ENCODE measurements at places on chromosomes 3 and 15. TPM values are rescaled to one million over a fixed set of nuclear protein-coding genes. Genes with fewer than 3 reads are reported as not detected.

DNA sequence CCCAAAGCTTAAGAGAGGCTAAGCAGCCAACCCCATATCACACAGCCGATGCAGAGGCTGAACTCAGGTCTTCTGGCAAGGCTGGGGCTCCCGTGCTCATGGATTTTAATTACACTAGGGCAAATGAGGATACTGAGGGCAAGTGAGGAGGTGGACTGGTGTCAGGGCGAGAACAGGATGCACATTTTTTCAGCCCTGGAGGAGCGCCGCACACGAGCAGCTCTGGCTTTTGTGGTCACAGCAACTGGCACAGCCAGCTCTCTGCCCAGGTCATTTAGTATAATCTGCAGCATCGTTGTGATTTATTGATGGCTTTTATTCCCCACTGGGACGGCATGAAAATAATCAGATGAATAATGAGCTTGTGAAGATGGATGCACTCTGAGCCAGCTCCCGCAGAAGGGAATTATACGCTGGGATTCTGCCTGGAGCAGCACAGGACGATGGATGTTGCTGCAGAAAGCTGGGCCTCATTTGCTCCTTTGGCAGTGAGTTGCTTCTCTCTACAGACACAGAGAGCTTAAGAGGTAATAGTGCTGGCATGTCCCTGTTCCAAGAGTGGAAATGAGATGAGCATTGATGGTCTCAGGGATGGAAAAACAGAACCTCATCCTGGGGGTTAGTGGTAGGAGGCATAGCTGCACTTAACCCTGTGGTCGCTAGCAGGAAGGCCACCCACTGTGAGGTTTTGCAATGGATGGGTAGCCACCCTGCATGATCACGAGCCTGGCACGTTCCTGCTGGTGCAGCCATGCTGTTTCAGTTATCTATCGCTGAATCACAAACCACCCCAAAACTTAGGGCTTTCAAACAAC, 135.4 kb downstream of the UACA start:
- no peak for DNase-seq

DNA sequence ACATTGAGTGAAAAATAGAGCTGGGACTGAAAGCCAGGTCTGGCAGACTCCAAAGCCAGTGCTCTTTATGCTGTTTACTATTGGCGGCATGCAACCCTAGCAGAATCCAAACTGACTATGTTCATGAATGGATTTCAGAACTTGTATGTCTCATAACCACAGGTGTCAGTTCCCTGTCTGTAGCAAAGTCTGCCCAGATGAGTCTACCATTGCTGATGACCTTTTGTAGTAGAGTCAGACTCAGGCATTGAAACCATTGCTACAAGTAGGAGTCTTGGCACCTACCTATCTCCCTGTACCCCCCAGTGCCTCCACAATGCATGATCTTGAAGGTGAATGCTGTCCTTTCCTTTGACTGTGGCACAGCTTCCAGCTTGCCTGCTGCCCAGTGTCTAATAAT, 157.2 kb upstream of the ROPN1 start:
- DNase-seq = no peak

The FAM107A gene
- total RNA-seq = 18.1 TPM

The ADGRG7 gene
- 0.32 TPM for total RNA-seq

- no peak for DNase-seq
Measured at GRCh38 chr3:152436707-152437590, 168.2 kb downstream of the MBNL1 start.

GRCh38 chr3:161082063-161082462, 23.1 kb downstream of the B3GALNT1 start:
- DNase-seq = no peak

GRCh38 chr15:98547741-98548138, 100.6 kb upstream of the IGF1R start:
- DNase-seq = peak; percentile 85

- no peak for DNase-seq
Measured at GRCh38 chr3:13539292-13539638, 9.7 kb upstream of the FBLN2 start.

GRCh38 chr15:51218299-51218938, 120.0 kb downstream of the CYP19A1 start:
- DNase-seq = no peak

- DNase-seq = no peak
Measured at GRCh38 chr15:48555241-48555881, 90.1 kb downstream of the FBN1 start.

The LRRC2 gene
- 0.83 TPM for total RNA-seq

DNA sequence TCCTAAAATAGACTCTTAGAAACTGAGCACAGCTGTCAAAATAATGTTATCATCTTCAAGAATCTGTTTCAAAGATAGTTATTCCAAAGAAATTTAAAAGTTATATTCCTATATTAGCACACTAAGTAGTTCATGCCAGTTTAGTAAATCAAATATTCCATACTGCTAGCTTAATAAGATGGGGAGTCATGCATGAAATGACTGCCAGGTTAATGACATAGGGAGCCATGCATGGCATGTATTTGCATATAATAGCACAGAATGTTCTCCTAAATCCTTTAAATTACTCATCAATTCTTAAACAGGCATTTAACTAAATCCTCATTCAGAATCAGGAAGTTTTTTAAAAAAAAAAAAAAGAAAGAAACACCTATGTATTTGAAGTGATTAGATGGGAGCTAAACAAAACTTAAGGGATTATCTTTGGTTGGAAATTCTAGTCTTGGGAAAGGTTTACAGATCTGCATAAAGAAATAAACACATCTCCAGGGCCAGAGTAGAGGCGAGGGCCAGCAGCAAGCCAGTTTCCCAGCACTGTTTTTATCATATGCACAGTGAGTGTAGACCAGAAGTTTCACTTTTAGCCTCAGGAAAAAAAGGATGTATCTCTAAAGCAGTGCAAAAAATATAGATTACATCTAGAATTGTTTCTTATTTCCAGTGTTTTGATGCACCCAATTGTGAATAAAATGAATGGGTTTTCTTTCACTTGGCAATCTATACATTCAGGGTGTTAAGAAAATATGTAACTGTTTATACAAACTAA, 366.4 kb upstream of the AGTR1 start:
- DNase-seq = no peak

DNA sequence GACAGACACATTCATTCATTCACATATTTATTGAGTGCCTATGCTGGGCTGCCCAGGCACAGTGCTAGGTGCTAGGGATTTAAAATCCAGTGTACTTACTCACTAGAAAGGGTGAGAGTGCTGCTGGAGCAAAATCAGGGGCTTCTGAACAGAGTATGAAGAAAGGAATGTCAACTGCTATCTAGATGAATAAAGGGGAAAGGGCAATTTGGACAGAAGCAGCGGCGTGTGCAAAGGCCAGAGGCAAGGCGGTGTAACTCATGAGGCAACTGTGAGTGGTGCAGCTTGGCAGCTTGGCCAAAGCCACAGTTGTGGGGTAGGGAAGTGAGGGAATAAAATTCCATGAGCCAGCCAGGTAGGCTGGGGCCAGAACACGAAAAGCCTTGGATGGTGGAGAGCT, 76.7 kb downstream of the RAD18 start:
- no peak for DNase-seq

DNA sequence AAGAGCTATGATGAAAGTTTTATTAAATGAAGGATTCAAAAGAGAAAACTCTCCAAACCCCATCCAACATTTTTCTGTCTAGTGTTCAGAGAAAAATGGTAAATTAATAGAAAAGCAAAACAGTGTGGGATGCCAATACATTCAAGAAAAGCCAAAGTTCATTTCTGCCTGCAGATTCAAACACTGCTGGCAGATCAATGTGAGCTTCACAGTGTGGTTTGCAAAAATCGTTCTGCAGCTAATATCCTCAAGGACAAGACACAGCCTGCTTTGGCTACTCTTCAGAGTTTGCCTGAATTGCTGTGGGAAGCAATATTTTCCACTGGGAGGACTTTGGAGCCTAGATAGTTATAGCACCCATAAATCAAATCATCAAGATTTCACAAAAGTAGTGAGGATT, 619.9 kb upstream of the SUCLG2 start:
- DNase-seq = no peak

GRCh38 chr15:45906230-45906629, 271.4 kb downstream of the SQOR start:
- no peak for DNase-seq

- DNase-seq = no peak
Measured at GRCh38 chr3:20658491-20658890, 472.5 kb upstream of the SGO1 start.

DNA sequence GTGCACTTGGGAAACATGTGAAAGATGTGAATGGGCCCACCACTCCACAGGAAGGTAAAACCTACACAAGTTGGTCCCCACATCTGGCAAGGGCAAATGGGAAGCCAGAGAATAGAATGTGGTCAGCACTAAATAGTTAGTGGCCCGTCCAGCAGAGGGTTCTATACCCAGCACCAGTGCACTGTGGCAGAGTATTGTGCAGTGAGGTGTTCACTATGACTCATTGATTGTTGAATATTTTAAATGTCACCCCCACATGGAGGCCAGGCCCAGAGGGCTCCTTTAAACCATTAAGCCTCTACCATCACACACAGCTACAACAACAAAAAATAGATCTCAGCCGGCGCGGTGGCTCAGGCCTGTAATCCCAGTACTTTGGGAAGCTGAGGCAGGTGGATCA, 11.7 kb downstream of the FRMD5 start:
- no peak for DNase-seq

- no peak for DNase-seq
Measured at GRCh38 chr3:14363991-14364390, 38.4 kb upstream of the SLC6A6 start.

DNA sequence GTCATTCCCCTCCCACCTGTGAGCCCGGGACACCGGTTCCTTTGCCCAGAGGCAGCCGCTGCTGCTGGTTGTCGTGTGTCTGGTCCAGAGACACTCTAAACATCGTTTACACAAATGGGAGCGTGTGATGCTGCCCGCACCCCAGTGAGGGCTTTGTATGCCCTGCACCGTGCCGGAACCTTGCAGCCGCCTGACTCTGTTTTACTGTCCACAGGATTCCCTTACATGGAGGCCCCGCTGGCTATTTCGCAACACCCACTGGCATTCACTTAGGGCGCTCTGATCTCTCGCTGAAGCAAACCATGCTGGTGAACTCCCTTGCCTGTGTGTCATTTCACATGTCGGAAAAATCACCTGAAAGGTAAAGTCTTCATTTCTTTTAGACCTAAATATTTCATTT, 100.8 kb upstream of the SLC6A6 start:
- DNase-seq = no peak

DNA sequence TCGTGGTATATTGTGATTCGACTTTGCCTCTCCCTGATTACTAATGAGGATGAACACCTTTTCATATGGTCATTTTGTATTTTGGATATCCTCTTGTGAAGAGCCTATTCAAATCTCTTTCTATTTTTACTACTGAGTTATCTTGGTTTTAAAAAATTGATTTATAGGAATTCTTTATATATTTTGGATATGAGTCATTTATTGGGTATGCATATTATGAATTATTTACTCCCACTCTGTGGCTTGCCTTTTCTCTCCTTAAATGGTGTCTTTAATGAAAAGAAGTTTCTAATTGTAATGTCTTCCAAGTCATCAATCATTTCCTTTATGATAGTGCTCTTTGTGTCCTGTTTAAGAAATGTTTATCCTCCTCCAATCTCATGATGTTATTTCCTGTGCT, 191.5 kb upstream of the DPH6 start:
- no peak for DNase-seq

The NR1I2 gene
- not detected for total RNA-seq

GRCh38 chr3:56799251-56799882, 2.4 kb downstream of the ARHGEF3 start:
- DNase-seq = no peak

All from suprapubic skin (tissue), 4 donors.